A172 (cell line): ENCODE measurements at places on chromosomes 1 and 21. TPM values are rescaled to one million over a fixed set of nuclear protein-coding genes. Genes with fewer than 3 reads are reported as not detected.

GRCh38 chr1:151807131-151807530, 1.9 kb upstream of the LINGO4 start:
- no peak for DNase-seq

The VHLL gene
- not detected in 2 replicates for total RNA-seq

The TINAGL1 gene
- 178 and 257 TPM in 2 replicates for total RNA-seq

The DDAH1 gene
- total RNA-seq, result 19.0 and 20.7 TPM in 2 replicates

The NUAK2 gene
- total RNA-seq, result 16.3 and 18.4 TPM in 2 replicates

The ASCL5 gene
- total RNA-seq, result not detected in 2 replicates
